Panc1 (cell line): ENCODE measurements at places on chromosomes 3 and 15. TPM values are rescaled to one million over a fixed set of nuclear protein-coding genes. Genes with fewer than 3 reads are reported as not detected.

The CERS3 gene
- not detected for total RNA-seq

The PLS1 gene
- 36.1 TPM for total RNA-seq

The MYO5A gene
- 61.1 TPM for total RNA-seq

The NDN gene
- not detected for total RNA-seq

The HES1 gene
- 28.5 TPM for total RNA-seq

The TNFSF10 gene
- 2.2 TPM for total RNA-seq

The CRABP1 gene
- total RNA-seq: 6.7 TPM

The UNC13C gene
- total RNA-seq: not detected

The C3orf18 gene
- 5.0 TPM for total RNA-seq

The SLC28A2 gene
- 0.23 TPM for total RNA-seq

The B4GALT4 gene
- total RNA-seq: 27.4 TPM

The CHRM5 gene
- total RNA-seq: not detected

The TMCO5A gene
- not detected for total RNA-seq

The RNU5B-1 gene
- total RNA-seq: not detected

The ARL6 gene
- 8.8 TPM for total RNA-seq

The LEO1 gene
- total RNA-seq: 30.1 TPM

The THSD4 gene
- total RNA-seq: 65.4 TPM

The INKA1 gene
- total RNA-seq: 2.2 TPM

The TM4SF18 gene
- 54.5 TPM for total RNA-seq

The OR5H6 gene
- not detected for total RNA-seq

The SOX14 gene
- total RNA-seq: not detected

The TEX55 gene
- not detected for total RNA-seq

The VWA5B2 gene
- 0.28 TPM for total RNA-seq

The CCDC50 gene
- 89.3 TPM for total RNA-seq

The AQR gene
- total RNA-seq: 41.4 TPM

The BFSP2 gene
- 0.67 TPM for total RNA-seq

The PODXL2 gene
- 15.3 TPM for total RNA-seq

The TRH gene
- not detected for total RNA-seq

The NRROS gene
- total RNA-seq: 8.8 TPM

The SPESP1 gene
- not detected for total RNA-seq

The ACTC1 gene
- total RNA-seq: not detected

The XCR1 gene
- total RNA-seq: not detected

The CKMT1A gene
- total RNA-seq: 4.6 TPM

The ATP13A4 gene
- total RNA-seq: not detected

The CYP1A2 gene
- total RNA-seq: not detected

The CFAP100 gene
- not detected for total RNA-seq

The HCN4 gene
- 0.15 TPM for total RNA-seq

The H1-8 gene
- total RNA-seq: not detected

The NRG4 gene
- total RNA-seq: 0.39 TPM

The CFAP91 gene
- 0.90 TPM for total RNA-seq

The KCNAB1 gene
- not detected for total RNA-seq

The FANCD2OS gene
- total RNA-seq: not detected

The MAP3K13 gene
- 26.6 TPM for total RNA-seq

The PRR23B gene
- total RNA-seq: not detected

The HAUS2 gene
- 42.4 TPM for total RNA-seq
